Stimulated activated CD4-positive, alpha-beta T cell treated with anti-CD3 and anti-CD28 coated beads, Interleukin-15, amount 100 ng/mL, for 48 hours (primary cell): ENCODE measurements at places on chromosomes 3 and 15.

DNA sequence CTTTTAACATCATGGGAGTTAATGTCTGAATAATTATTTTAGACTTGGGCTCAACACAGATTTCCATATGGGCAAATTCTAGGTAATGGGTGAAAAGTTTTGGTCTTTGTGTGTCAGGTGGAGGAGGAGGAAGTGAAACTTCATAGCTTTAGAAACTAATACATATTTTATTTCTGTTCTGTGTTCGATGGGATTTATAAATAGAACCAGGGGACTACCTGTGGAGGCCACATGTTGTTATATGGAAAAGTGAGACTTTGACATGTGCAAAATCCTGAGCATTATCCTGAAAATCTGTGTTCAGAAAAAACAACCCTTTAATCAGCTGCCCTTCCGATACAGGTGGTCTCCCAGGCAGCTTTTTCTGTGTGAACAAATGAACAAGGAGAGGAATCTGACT is 209.5 kb downstream of the SOX2 start:
- DNase-seq, result no peak

- peak; percentile 33 for DNase-seq
Observed at GRCh38 chr3:30199096-30199759, 407.2 kb upstream of the TGFBR2 start.

- no peak for DNase-seq
Observed at GRCh38 chr3:194785315-194785714, 99.6 kb downstream of the FAM43A start.

DNA sequence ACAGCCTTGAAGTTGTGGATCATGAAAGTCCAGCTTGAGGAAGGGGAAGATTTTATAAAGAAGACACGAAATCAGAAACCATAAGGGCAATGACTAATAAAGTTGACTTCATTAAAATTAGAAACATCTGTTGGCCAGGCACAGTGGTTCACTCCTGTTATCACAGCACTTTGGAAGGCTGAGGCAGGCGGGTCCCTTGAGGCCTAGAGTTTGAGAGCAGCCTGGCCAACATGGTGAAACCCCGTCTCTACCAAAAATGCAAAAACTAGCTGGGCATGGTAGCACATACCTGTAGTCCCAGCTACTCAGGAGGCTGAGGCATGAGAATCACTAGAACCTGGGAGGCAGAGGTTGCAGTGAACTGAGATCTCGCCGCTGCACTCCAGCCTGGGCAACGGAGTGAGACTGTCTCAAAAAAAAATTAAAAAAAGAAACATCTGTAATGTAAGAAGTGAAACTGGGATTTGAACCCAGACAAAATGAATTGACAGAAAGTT is 7.9 kb upstream of the UBXN7 start:
- DNase-seq, result no peak

GRCh38 chr3:42106646-42107045 is 15.5 kb downstream of the TRAK1 start:
- DNase-seq, result no peak

DNA sequence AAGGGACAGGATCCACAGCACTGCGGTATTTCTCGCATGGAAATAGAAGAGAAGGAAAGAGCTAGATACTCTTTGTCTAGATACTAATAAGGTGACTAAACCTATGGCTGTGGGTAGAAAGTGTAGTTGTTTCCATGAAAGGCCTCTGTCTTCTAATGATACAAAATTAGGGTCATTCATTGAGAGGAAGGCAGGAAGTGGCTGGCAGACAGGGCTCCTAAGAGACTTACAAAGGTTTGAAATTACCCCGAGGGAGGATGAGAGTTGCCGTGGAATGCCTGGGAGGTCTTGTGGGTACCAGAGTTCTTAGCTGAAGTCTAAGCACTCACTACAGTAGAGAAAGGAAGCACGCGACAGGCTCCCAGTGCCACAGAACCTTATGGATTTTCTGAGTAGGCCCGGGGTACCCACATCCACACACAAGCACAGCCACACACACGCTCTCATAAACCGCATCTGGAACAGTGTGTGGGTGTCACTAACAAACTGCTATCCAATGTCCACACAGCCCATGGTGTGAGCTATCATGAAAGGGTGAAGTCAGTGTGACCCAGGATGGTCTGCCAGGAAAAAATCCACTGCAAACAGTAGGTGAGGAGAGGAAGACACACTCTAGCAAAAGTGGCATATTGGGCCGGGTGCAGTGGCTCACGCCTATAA is 221.4 kb downstream of the FAM43A start:
- no peak for DNase-seq

DNA sequence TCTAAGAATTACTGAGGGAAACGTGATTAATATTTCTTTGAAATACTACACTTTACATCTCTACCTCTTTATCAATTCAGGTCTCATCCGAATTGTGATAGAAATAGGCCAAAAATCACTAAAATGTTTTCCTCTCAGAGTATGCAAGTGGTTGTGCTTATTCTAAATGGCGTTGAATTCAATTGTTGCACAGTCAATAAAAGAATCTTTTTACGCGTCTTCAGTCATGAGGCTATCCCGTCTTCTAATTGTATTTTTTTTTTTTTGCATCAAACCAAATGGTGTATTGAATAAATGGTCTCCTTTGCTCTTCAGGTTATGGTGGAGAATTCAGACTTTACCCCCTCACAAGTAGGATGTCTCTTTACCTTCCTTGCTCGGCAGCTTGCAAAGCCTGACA is 112.6 kb downstream of the VPS8 start:
- DNase-seq, result no peak

DNA sequence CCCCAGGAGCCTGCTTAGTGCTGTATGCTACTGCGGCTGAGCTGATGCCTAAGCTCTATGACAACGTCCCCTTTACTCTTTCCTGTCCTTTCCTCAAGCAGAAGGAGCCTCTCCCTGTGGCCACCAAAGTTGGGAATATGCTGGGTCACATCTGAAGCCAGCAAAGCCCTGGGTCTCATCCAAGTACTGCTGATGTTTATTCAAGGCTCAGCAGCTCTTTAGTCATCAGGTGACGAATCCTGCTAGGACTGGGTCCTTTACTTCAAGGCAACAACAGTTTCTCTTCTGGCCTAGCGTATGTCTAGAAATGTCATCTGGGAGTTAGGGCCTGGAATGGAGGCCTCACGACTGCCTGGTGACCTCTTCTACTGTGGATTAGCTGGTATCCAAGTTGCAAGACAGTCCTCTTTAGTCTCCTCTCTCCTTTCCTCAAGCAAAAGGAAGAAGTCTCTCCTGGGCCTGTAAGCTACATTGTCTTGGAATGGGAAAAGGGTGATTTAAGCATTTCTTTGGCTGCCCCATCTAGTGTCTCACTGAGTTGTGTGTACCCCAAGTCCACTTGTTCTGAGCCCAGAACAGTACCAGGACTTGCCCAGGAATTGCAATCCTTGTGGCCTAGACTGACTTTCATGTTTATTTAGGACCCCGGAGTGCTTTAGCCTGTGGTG is 63.9 kb downstream of the TNFAIP8L3 start:
- no peak for DNase-seq

DNA sequence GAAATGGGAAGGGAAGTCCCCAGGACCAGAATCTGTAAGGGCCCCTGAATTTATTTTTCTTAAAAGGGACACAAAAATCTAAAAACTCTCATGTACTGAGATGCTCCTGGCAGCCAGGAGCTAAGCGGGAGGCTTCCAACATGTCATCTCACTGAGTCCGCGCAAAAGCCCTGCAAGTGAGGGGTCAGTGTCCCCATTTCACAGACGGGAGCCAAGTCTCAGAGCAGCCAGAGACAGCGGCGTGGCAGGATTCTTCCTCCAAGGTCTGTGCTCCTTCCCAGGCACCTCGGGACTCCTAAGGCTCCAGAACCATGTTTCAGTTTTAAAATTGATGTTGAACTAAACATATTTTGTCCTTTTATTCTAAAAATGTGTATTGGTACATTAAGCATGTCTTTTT is 114.8 kb downstream of the ADCY5 start:
- no peak for DNase-seq

- DNase-seq, result no peak
Observed at GRCh38 chr3:107975529-107976201, 115.2 kb downstream of the CD47 start.

DNA sequence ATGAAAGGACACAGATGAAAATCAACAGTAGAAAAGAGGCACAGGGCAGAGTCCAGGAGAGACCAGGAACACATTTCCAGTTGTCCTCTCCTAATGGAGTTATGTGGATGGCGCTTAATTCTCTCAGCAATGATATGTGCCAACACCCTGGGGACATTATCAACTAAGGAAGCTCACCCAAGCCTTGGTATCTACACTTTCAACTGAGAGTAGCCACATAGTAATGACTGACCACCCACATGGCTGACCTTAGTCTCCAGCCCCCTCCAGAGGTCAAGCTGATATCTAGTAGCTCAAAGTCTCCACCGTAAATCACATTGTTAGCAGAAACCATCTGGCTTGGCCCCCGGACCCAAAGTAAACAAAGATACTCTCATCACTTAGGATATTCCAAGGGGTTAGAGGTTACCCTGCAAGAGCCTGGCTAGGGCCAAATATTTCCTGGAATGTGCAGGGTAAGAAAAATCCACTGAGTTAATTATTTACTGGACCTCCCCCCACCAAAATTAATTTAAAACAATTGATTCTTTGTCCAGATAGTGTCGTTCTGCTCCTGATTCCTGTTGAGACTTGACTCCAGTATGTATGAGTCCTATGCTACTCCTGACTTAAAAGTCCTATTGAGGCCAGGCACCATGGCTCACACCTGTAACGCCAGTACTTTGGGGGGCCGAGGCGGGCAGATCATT is 24.8 kb downstream of the GABRR3 start:
- no peak for DNase-seq

DNA sequence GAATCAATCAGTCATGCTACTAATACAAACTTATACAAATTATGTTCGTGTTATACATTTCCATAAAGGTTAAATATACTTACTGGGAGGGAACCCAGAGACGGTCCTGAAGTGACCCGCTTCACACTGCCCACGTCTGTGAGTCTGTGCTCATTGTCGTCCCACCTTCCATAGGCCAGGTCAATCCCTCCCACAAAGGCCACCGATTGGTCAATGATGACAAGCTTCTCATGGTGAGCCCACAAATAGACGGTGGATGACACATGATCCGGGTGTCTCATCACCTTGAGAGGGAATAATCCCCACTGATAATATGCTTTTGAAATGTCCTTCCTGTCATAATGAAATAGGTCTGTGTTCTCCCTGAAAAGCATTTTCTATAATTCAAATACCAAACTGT is 121.7 kb downstream of the PLD1 start:
- no peak for DNase-seq

- no peak for DNase-seq
Observed at GRCh38 chr15:75028991-75029377, 5.6 kb downstream of the PPCDC start.

GRCh38 chr3:27253831-27254230 is 115.4 kb downstream of the NEK10 start:
- peak; percentile 5 for DNase-seq

DNA sequence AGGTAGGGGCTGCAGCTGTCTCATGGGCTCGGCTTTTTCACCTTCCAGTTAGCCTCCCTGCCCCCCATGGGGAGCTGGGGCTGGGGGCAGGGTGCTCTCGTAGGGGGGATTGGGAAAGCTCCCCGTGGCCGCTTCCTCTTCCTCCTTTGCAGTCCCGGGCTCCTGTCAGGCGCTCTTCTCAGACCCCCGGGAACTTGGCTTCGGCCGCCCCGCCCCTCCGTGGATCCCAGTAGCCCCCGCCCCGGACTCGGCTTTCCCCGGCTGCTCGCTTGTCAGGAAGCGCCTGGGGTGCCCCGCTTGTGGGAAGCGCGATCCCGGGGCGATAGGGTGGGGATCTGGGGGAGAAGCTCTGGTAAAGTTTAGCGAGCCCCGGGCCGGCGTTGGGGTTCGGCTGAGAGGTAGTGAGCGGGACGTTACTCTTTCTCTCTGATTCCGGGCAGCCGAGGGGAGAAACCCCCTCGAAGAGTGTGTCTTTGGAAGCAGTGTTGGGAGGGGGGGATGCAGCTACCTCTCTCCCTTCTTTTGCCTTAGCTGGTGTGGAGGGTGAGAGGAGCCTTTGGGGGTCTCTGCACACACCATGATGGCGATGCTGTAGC is 611 bp downstream of the PIAS1 start:
- DNase-seq, result peak; percentile 10

GRCh38 chr15:28125673-28126651 is 26.8 kb upstream of the OCA2 start:
- no peak for DNase-seq

DNA sequence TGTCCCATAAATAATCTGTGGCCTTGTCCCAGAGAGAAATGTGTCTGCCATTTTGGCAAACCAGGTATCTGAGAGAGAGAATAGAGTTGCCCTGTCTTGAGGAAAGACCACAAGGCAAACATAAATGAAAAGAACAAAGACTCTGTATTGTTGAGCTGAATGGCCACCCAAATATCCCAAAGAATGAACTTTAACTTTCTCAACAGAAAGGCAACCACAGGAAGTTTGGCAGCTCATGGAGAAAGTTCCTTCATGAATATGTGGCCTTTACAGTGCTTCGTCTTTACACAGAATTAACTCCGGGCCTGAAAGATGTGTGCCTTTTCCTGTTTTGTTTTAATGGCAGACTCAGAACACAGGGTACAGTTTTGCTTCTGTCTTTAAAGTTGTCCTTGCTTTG is 41.4 kb upstream of the THBS1 start:
- no peak for DNase-seq

DNA sequence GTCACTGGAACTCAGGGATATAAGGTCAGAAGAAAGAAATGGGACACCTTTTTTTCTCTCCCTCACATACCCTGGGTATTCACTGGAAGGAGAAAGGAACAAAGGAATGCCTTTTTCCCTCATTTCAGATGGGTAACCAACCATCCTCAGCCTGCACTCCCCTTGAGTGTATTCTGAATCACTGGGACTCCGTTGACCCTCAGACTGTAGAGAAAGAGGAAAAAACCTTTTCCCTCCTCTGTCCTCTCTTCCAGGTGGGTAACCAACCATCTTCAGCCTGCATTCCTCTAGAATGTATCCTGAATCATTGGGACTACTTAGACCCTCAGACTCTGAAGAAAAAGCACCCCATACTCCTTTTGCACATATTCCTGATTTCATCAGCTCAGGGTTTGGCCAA is 11.4 kb downstream of the PRR20G start:
- no peak for DNase-seq

GRCh38 chr3:11536936-11537612 is 106.6 kb downstream of the VGLL4 start:
- DNase-seq, result no peak

DNA sequence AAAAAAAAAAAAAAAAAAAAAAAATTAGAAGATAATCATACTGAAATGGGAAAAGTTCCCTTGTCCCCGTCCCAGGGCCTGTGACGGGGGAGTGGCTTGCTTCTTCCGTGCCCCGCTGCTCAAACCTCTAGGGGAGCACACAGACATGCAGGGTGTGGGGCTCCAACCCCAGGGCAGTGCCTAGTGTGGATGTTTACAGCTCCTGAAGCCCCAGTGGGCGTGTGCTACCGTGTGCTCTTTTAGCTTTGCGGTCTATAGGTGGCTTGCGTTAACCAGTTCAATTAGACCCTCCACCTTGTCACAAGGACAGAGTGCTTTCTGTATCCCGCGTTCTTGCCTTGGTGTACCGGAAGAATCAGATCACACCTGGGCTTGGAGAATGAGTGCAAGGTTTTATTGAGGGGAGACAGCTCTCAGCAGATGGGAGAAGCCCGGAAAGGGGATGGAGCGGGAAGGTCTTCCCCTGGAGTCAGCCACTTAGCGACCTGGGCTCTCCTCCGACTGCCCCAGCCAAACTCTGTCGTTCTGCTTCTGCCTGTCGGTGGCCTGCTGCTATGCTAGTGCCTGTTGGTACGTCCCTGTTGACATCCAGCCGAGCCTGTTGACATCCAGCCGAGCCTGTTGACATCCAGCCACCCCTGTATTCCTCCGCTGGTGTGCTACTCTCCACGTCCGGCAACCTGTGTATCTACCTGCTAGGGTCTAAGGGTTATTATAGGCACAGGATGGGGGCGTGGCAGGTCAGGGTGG is 569.8 kb downstream of the VGLL3 start:
- DNase-seq, result no peak
